Stimulated activated CD4-positive, alpha-beta T cell treated with anti-CD3 and anti-CD28 coated beads, Interleukin-1b, Interleukin-23, amount 100 ng/mL, for 1 hour (primary cell): ENCODE measurements at places on chromosomes 5 and 9.

DNA sequence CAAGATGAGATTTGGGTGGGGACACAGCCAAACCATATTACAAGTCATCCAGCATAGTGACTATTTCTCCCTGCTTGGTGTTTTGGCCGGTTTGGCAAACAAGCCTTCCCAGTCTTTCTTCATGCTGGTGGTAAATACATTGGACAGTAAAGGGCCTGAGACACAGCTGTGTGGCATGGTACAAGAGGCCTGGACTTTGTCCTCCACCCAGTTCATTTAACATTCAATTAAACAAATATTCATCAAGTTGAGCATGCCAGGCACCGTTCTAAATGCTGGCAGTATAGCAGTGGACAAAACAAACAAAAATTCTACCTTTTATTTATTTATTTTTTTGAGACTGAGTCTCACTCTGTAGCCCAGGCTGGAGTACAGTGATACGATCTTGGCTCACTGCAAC is 62.7 kb upstream of the SLC28A3 start:
- DNase-seq: no peak

- no peak for DNase-seq
Measured at GRCh38 chr9:74948937-74949336, 3.8 kb downstream of the C9orf40 start.

DNA sequence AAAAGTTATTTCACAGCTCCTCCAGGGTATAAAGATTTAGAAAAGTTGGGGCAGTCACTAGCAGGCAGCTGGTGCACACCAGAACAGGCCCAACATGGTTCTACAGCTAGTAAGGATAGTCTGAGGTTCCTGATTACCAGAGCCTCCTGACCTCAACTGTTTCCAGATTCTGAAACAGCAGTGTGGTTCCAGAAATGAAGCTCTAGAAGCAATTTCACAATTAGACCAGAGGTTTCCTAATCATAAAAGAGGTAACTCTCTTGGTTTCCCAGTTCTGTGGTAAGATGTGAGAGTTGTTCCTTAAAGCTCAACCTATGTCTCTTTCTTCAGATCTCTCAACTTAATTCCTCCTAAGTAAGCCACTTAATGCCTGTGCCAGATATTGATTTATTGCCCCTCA is 11.9 kb downstream of the AGTPBP1 start:
- no peak for DNase-seq

GRCh38 chr5:14272548-14273205 is 129.5 kb downstream of the TRIO start:
- DNase-seq: no peak

- DNase-seq: no peak
Measured at GRCh38 chr5:102691434-102691833, 63.7 kb upstream of the PAM start.

DNA sequence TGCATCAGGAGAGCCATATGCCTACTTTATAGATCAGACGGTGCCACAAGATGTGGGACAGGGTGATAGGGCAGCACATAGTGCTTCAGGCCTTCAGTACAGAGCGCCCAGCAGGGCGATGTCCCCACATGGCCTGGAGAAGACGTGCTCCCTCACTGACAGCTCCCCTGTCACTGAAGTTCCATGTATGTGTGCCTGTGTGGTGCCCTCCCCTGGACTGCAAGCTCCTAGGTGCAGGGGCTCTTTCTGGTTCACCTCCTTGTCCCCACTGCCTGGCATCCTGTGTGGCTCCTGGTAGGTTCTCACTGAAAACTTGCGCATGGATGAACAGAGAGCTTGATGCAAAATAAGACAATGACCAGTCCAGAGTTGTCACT is 233.1 kb downstream of the GADD45G start:
- no peak for DNase-seq

DNA sequence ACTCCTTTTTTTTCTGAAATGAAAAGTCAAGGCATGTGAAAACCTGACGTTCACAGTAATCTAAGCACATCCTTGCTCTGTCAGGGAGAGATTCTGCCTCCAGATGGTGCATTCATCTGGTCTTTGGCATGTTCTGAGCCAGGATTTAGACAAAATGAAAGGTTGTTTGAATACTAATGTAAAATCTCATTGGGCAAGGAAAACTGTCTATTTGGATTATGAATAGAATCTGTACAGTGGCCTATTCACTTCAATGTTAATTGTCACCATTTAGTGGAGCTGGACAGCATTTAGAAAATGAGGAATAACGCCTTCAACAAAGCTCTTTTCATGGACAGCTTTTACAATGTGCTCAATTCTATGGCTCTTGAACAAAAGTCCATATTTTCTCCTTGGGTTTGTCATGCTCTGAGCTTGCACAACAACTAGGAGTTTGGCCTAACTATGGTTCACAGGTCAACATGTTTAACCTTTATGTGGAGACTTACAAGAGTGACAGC is 28.9 kb downstream of the ARHGEF28 start:
- DNase-seq: no peak

GRCh38 chr9:96612105-96612965 is 7.3 kb downstream of the CDC14B start:
- no peak for DNase-seq

DNA sequence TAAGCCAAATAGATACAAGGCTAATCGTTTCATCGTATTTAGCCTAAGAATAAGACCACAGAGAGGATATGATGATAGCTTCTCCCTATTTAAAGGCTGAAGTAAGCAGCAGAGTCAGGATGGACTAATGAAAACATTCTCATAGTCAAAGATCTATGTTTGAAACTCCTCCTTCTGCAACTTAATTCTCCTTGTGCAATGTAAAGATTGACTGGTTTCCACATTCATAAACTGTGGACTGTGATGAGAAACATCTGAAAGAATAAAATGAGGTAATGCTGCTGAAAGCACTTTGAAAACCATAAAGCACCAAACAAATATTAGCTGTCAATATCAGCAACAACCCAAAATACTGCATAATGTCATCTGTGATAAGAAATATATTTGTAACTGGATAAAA is 361.9 kb downstream of the CSNK1G3 start:
- DNase-seq: no peak
